ENCODE measurements at places on chromosomes 11 and 22. TPM values are rescaled to one million over a fixed set of nuclear protein-coding genes. Genes with fewer than 3 reads are reported as not detected.

TRIM51 gene
- not detected for total RNA-seq

RAG2 gene
- not detected for total RNA-seq

SHISAL1 gene
- total RNA-seq: 2.2 TPM

MN1 gene
- 3.1 TPM for total RNA-seq

LGALS12 gene
- total RNA-seq: 0.07 TPM

VPREB1 gene
- total RNA-seq: not detected

MGAT3 gene
- not detected for total RNA-seq

DEPDC7 gene
- total RNA-seq: not detected

PHOX2A gene
- total RNA-seq: not detected

All from PC-3 (cell line).